ENCODE measurements at places on chromosomes 7 and 10.

DNA sequence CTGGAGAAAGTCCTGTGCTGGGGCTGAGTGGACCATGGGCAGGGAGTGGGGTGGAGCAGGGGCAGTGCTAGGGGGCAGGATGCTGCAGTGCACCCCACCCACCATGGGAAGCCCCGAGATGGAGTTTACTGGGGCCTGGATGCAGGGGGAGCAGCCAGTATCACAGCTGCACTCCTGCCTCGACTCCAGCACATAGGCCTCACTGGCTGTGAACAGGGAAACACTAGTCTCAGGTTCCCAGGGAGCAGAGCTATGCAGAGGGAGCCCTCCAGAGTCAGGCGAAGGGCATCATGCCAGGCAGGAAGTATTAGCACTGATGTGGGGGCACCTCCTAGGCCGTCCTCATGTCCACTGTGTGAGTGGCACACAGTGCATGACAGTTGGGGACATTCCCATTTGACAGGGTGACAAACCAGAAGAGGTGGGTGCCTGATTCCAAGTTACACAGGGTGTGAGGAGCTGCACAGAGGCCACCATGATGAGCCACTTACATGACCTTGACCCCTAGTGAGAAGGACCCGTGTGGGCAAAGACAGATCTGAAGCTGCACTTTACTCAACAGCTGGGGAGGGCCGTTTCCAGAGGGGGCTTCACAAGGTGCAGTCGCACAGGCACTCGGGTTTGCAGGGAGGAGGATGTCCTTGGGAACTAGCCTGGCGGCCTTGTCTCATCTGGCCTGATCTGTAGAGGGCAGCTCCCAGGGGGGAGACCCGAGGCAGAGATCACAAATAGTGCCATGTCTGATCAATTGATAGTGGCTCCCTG is 69.9 kb upstream of the LRRC4 start:
- no peak for DNase-seq

- no peak for DNase-seq
Measured at GRCh38 chr7:2072042-2072441, 160.7 kb downstream of the MAD1L1 start.

DNA sequence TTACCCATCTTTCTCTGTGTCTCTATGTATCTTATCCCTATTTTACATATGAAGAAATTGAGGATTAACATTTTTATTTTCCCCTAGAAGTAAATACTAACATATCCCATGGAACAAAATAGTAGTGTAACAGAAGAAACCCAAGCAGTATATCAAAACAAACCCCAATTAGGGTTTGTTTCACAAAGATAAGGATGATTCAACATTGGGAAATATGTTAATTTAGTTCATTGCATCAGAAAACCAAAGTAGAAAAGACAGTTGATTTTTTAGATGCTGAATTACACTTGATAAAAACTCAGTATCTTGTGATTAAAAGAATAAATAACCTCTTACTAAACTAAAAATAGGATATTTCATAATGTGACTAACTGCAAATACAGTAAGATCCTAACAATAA is 87.8 kb downstream of the GLCCI1 start:
- DNase-seq: no peak

GRCh38 chr10:26217396-26218086 is 967 bp downstream of the GAD2 start:
- DNase-seq: no peak

GRCh38 chr7:44120395-44120794 is 3.0 kb downstream of the POLD2 start:
- no peak for DNase-seq

Measured in stimulated activated CD4-positive, alpha-beta T cell treated with anti-CD3 and anti-CD28 coated beads, TNF-alpha, amount 100 ng/mL, for 24 hours (primary cell).